ENCODE measurements at places on chromosomes 4 and X.

GRCh38 chrX:111652719-111653118 lies 28.3 kb upstream of the ALG13 start:
- no peak for DNase-seq

GRCh38 chr4:123466080-123466785 lies 69.6 kb downstream of the SPRY1 start:
- DNase-seq, result no peak

DNA sequence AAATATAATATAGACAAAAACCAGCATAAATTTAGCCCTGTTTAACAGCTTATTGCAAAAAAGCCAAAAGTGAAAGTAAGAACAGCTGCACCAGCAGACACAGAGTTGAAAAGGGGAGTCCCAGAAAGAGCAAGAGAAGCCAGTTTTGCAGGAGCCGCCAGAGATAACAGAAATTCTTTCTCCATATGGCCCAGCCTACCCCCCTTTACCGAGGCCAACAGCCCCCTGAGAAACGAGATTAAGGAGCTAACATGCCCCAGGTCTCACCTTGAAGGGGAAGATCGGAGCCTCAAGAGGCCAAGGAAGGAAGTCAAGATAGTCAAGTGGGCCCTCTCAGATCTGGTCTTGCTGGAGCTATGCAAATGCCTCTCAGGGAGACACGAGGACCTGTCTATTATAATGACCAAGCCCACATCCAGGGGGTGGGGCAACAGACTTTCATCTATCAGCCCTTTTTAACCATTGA lies 4.8 kb downstream of the ACOX3 start:
- peak; percentile 9 for DNase-seq

DNA sequence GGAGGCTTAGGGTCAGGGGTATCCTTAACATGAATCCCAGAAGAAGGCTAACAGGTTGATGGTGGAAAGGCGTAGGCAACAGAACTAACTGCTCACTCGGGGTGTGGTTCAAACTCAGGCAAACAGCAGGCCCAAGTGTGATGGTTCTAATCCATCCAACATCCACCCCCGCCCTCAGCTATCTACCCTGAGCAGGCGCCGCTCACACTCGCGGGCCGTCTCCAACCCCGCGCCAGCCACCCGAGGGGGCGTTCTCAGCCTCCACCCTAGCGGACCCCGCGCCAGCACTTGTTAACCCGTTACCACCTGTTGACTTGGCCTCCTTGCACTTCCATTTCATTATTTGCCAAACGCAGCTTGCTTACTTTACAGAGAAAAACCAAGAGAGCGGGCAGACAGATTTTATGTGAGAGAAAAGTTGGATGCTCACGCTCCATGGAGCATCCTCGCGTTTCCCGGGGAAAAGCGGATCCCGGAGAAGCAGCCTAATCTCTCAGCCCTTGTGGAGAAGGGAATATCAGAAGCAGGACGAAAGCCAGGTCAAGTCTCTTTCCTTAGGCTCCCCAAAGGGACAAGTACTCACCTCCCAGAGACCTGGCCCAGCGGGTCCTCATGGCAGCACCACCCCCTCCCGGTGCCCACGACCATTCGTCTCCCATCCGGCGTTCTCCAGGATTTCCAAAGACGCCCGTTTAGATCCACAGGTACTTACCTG lies 773 bp downstream of the SNCA start:
- no peak for DNase-seq

GRCh38 chrX:12366440-12366839 lies 228.2 kb downstream of the FRMPD4 start:
- no peak for DNase-seq

GRCh38 chr4:78971776-78972175 lies 32.5 kb upstream of the PAQR3 start:
- no peak for DNase-seq

DNA sequence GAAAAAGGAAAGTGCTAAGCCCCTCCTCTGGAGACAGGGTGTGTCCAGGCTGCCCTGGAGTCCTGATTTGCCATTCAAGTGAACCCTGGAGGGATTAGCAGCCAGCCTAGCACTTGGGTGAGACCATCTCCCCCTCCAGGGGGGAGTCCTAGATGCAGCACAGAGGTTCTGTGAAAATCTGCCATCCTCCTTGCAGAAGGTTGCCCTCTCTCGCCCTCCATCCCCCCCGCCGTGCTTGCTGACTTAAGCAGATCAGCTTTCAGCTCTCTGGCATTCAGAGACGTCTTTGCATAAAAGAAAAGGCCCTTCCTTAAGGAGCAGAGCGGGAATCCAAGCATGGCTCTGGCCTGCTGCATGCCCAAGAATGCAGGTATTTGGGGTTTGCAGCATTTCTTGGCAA lies 102.1 kb upstream of the SCML1 start:
- no peak for DNase-seq

DNA sequence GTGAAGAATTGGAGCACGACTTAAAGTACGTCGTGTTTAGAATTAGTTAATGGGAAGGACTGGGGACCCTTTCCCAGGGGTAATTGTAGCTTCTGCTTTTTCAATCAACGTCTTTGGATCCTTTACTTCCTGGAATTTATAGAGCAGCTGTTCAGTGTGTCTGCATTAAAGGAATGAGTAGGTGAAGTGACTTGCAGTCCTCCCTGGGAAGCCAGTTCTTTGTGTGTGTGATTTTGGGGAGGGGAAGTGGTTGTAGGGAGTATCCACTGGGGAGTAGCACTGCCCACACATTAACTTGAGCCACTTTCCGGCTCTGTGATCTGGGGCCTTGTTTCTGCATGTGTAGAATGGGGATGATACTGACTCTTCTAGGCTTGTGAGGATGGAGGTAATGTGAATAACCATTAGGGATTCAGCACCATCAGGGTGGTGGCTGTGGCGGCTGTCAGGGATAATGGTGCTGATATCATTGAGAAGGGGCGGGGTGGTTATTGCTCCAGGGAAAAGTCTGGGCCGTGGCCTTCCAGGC lies 54.7 kb downstream of the TMEM131L start:
- no peak for DNase-seq

DNA sequence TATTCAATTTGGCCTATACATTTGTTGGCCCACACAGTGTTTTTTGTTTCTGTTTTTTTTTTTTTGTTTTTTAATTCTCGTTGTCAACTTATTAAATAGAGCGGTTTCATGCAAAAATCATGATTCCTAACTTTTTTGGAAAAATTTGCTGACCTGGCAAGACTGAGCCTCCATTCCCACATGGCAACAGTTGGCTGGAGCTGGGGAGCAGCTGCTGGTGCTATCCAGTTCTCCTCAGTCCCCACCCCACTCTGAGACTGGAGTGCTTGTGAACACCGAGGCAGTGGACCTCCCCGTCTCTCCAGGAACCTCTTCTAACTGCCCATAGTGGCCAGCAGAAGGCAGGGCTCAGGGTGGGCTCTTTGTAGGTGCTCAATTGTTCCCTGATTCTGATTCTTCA lies 95.7 kb upstream of the OTUD4 start:
- no peak for DNase-seq

DNA sequence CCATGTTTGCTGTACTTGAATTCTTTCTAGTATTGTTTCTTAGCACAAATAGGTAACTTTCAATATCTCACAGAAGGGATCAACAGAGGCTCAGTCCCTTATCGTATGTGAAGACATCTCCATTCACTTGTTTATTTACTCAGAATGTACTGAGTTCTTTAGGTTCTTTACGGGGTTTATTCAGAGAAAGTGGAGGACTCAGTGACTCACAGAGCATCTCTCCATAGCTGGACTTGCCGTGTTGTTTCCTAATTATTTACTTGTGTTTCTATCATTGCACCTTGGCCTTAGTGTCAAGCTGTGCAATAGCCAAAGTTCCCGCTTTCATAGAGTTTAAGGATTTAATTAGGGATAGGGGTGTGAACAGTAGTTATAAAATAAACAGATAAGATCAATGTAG lies 57.1 kb downstream of the RHOH start:
- DNase-seq, result no peak

- no peak for DNase-seq
These were observed 320.4 kb upstream of the SLC7A11 start for GRCh38 chr4:138562544-138562991.

- DNase-seq, result peak; percentile 31
These were observed 18.9 kb downstream of the ZBTB33 start for GRCh38 chrX:120269373-120270035.

DNA sequence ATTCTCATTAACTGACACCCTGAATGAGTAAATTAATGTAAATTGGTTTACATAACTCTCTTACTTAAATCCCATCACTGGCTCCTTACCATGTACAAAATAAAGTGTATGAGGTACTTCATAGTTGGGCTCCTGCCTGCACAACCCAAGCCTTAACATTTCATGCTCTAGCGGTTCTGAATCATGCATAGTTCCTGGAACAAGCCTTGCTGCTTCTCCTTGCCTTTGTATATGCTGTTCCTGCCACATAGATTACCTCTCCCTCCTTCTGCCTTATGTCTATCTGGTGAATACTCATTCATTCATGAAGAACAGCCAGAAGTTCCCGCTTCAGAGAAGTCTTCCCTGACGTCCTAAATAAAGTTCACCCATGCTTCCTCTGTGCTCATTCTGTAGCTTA lies 594.7 kb downstream of the SMARCA1 start:
- DNase-seq, result no peak

GRCh38 chr4:113641025-113641431 lies 120.5 kb downstream of the CAMK2D start:
- no peak for DNase-seq

DNA sequence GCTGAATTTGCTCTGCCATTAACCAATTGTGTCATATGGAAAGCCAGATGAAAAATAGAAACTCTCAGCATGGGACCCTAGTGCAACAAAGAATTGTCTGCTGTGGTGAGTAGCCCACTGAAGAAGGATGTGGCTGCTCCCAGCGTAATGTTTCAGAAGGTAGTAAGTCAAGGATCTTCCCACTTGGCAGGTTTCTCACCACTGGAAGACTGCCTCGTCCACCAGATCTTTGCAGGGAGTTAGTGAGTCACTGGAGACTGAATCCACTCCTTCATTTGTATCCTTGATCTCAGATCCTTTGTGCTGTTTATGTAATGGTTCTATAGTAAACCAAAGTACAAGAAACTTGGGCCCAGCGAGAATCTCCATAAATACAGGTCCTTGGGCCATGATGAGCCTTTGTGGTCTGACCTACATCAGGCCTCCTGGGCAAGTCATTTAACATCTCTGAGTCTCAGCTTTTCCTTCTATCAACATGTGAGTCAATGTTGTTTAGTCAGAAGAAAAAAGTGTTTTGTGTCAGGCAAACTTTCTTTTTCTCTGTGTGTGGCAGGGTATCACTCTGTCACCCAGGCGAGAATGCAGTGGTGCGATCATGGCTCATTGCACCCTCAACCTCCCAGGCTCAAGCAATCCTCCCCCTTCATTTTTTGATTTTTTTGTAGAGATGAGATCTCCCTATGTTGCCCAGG lies 78.0 kb upstream of the CCDC160 start:
- no peak for DNase-seq

- no peak for DNase-seq
These were observed 820.3 kb upstream of the PCDH10 start for GRCh38 chr4:132328761-132329160.

GRCh38 chr4:89551191-89551590 lies 243.6 kb upstream of the GPRIN3 start:
- no peak for DNase-seq

- no peak for DNase-seq
These were observed 32.3 kb downstream of the CHRNA9 start for GRCh38 chr4:40367451-40367850.

DNA sequence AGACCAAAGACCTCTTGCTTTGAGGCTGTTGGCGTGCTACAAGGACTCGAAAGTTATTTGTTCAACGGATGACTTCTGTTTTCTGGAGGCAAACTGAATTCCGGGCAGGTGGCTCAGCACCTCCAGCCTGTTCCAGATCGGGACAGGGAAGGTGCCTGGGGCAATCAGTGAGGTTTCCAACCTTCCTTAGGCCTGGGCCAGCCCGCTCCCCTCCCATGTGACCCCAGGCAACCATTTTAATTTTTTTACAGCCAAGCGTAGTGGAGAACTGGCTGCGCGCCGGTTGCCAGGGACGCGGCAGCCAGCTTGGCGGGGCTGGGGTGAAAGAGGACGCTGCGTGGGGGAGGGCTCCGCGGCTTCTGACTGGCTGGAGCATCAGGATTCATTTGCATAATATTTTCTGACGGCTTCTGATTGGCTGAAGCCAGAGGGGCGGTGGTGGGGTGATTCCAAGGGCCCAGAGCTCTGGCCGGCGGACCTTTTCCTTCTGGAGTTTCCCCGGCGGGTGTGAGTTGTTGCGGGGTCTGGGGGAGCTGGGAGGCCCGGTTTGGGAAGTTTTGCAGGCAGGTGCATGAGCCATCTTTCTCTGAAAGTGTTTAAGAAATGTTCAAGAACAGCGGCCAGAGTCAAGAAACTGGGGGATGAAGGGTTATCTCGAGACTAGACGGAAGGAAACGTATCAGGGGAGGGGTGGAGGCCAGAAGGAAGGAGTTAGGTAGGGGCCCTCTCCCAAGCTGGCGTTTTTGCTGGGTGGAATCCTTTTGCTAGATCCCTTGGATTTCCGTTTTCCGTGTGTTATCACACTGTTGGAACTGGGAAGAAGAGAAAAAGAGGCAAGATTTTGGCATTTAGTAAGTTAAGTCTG lies at the start of gene MID1IP1:
Gene MID1IP1, plus strand, starts transcription at position 479 of the 865 bp plus-strand sequence. CDS start 3,488 bp downstream, outside the sequence.
- peak; percentile 79 for DNase-seq

DNA sequence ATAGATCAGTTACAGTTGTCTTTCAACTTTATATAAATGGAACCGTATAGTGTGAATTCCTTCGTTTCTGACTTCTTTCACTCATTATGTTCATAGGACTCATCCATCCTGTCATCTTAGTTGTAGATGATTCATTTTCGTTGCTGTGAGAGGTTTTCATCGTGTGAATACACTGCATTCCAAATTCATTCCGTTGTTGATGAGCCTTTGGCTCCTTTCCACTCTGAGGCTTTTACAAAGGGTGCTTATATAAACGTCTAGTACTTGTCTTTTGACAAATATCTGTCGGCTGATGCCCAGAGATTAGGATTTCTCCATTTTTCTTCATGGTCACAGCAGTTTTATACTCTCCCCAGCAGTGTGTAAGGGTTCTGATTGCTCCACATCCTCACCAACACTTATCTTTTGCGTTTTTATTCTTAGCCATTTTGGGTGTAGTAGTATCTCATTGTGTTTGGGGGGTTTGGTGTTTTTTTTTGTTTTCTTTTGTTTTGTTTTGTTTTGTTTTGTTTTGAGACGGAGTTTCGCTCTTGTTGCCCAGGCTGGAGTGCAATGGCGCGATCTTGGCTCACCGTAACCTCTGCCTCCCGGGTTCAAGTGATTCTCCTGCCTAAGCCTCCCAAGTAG lies 48.6 kb downstream of the LRP2BP start:
- no peak for DNase-seq
